ENCODE measurements at places on chromosomes 4 and X. TPM values are rescaled to one million over a fixed set of nuclear protein-coding genes. Genes with fewer than 3 reads are reported as not detected.
A peak's percentile ranks its signal among the peaks of the same experiment; 100 is the strongest.

DNA sequence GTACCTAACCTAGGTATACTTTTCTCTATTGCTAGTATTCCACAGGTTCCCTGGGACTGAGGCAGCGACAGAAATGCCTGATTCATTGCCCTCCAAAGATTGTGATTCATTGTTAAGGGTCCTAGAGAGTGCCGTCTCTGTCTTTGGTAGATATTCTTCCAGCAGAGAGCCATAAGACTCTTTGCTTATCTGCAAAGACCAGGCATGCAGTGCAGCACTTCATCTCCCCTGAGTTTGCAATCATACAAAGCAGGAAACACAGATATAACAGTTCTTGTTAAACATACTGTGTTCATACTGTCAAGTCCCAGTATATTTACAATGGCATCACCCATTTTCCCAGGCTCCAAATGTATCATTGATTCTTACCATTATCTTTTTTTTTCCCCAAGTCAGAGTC is 47.7 kb downstream of the KLF8 start:
- DNase-seq = no peak

DNA sequence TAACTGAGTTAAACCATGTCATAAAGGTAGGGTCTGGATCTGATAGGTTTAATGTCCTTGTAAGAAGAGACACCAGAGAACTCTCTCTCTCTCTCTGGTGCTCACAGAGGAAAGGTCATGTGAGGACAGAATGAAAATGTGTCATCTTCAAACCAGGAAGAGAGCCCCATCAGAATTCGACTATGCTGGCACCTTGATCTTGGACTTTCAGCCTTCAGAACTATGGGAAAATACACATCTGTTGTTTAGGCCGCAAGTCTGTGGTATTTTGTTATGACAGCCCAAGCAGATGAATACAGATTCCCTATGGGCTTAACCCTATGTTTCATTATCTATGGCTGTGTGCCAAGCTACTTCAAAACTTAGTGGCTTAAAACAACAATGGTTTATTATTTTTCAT is 105.5 kb upstream of the DDIT4L start:
- no peak for DNase-seq

DNA sequence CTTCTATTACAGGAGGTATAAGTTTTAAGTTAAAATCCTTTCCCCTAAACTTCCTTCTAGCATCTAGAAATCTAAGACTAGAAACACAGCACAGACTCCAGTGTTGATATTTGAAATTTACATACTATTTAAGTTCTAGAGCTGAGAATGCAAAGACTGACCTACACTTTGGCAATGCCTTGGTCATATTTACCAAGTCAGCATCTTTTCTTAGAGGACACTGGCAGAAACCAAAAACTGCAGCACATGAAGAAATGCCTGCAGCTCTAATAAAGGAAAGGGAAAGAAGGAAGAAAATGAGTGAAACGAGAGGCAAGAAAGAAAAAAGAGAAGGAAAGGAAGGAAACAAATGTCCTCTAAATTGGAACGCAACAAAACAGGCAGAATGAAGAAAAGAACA is 443.7 kb upstream of the RASGEF1B start:
- no peak for DNase-seq

GRCh38 chr4:113222471-113222870 is 173.0 kb downstream of the ANK2 start:
- no peak for DNase-seq

GRCh38 chrX:133359466-133359865 is 55.8 kb downstream of the GPC4 start:
- DNase-seq = no peak

DNA sequence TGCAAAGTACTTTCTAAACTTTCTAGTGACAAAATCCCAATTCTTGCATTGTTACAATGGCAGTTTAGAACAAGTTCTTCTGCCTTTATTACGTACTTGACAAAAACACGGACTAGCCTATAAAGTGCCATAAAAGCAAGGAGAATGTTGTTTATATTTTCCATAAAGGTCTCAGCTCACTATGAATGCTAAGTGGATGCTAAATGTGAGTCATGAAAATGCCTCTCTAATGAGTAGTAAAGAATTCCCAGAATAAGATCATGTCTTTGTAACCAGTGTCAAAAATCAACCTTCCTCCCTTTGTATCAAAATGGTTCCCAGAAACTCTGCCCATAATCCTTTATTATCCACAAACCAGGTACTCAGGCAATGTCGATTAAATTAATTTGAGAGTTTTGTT is 539.8 kb upstream of the SLIT2 start:
- DNase-seq = no peak

DNA sequence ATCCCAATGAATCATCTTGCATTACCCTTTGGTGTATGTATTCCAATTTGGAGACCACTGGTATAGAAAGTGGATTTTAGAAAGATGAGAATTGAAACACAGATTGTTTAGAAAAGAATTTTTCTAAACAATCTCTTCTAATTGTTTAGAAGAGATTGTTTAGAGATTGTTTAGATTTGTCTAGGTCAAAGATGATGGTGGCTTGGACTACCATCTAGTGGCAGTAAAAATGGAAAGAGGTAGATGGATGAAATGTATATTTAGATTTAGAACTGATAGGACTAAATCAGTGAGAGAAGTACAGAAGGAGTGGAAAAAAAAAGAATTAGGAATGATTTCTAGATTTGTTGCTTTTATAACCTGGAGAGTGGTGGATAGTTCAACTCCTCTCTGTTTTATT is 70.6 kb downstream of the ARSJ start:
- no peak for DNase-seq

GRCh38 chr4:61205066-61205465 is 4.9 kb downstream of the ADGRL3 start:
- no peak for DNase-seq

DNA sequence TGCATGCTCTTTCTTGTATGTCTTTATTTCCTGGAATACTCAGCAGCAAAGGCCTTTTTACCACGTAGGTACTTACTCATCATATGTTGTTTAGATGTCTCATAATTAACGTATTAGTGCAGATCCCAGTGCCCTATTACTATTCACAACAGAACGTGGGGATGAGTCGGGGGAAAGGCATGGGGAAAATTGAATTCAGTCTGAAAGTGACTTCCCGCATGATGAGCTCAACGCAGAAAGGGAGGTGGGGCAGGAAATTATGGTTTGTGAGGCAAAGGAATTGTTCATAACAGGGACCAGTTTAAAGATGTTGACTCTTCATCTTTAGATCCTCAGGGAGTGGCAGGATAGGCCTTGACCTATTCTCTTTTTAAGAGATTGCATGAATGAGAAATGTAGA is 2.0 kb upstream of the TMPRSS11D start:
- DNase-seq = no peak

DNA sequence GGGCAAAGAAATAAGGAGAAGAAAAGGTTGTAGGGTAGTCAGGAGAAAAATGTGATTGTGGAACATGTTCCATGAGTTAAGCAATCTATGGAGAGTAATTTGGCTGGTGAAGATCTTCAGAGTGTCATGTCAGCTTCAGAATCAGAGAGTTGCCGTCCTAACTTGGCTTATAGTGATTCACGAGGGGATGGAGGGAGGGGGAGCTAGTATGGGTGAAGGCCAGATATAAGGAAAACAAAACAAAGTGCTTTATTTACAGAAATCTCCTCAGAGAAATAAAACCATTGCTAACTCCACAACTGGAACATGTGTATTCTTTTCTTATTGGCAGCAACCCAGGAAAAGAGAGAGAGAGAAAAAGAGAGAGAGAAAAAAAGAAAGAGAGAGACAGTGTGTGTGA is 256.5 kb upstream of the NRK start:
- DNase-seq = no peak

GRCh38 chr4:153403726-153404125 is 59.2 kb downstream of the MND1 start:
- DNase-seq = no peak

GRCh38 chr4:188822698-188823097 is 683.5 kb downstream of the TRIML1 start:
- no peak for DNase-seq

DNA sequence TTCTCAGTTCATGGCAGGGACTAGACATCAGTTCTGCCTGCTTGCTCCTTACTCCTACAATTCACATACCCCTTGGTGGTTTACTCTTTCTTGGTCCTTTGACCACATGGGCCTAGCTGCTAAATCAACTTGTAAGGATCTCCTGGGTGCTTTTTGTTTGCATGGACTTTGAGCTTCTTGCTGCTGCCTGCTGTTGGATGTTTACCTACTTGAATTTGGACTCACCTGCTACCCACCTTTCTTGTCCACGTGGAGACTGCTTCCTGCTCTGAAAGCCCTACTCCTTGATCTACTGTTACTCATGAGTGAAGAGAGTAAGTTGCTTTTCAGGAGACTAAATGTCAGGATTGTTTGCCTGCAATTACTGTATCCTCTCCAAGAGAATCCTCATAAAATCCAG is 15.2 kb upstream of the ARHGAP24 start:
- no peak for DNase-seq

DNA sequence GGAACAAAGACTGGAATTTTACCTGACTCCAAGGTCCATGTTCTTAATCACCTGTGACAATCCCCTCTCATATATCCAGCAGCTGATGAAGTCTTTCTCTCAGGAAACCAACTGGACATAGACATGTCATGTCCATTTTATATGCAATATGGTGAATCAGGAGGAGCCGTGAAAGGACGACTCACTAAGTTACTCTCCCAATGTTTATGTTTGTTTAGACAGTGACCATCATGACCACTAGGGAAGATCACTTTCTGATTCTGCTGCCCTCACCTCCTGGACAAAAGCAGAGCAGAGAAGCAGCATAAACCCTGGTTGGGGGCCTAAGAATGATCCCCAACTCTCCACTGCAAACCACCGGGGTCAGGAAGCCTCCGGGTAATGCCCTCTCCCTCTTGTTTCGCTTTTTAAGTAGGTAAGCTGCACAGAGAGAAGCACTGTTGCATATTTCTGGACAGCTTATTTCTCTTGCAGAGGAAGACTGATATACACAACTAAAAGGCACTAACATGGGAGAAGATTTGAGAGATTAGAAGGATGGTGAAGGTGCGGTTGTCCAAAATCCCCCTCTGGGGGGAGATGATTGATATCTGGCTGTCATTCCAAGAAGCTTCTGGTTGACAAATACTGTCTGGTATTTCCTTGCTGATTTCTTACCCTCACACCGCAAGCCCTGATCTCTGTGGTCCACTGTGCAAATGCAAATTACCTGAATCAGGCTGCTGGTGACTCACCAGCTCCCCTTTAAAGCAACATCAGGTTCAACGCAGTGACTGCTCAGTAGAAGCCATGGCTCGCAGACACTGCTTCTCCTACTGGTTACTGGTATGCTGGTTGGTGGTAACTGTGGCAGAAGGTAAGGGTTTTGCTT is at the start of gene ODAPH:
Gene ODAPH, plus strand, starts transcription at position 773 of the 871 bp plus-strand sequence. Its CDS starts 17 bp downstream, at position 790.
- no peak for DNase-seq

- no peak for DNase-seq
Measured at GRCh38 chr4:94827481-94828110, 69.8 kb downstream of the BMPR1B start.

- DNase-seq = no peak
Measured at GRCh38 chrX:43188296-43188695, 410.3 kb upstream of the PPP1R2C start.

GRCh38 chrX:13750812-13751211 is 16.3 kb downstream of the OFD1 start:
- DNase-seq = no peak

DNA sequence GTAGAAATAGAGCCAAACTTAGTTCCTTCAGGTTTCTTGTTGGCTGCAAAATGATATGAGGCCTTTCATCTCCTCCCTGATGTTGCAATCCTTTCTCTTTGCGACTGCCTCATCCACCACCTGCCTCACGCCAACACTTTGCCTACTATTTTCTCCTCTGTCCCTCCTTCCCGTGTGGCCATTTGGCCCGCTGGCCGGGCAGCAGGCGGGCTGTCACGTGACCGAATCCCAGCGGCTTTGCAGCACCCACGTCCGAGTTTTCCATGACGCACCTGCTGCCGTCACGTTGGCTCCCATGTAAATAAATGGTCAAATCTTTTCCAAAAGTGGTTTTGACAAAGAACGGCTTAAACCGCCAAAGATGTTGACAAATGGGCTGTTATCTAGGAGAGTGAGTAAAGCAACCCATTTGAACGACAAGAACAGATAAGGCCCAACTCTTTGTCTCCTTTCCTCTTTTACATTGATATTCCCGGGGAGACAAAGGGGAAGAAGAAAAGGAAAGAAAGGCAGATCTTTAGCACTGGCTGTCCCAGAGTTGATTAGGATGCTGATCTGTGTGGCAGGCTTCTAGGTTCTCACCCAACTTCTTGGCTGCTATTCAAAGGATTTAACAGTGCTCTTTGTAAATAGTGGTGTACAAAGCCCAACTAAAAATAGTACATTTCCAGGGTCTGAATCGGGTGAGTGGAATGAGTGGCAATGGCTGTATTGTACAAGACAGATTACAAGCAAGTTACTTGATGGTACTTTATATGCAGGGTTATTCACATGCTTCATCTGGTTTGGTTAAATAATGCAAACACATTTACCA is 174.2 kb upstream of the JADE1 start:
- peak; percentile 53 for DNase-seq

GRCh38 chrX:94400488-94400887 is 726.5 kb downstream of the FAM133A start:
- DNase-seq = no peak

GRCh38 chr4:173498771-173499170 is 31.3 kb downstream of the HAND2 start:
- DNase-seq = no peak

GRCh38 chr4:88897180-88897579 is 159.8 kb downstream of the FAM13A start:
- no peak for DNase-seq

- DNase-seq = peak; percentile 15
Measured at GRCh38 chrX:106039920-106040319, 1.4 kb upstream of the SERPINA7 start.

DNA sequence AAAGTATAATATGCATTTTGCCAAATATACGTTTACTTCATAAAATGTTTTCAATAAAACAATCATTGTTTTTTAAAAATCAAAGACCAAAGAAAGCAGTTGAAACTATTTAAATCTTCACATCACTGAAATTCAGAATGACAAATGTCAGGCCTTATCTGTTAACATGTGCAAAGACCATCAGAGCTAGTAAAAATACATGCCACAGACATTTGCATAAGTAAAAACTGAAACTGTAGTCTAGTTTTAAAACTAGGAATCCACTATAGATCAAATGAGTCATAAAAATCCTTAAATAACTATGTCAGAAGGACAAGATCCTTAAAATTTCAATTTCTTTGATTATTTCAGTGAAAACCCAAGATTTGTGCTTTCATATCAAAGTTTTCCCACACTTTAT is 24.8 kb downstream of the KLHL15 start:
- no peak for DNase-seq

DNA sequence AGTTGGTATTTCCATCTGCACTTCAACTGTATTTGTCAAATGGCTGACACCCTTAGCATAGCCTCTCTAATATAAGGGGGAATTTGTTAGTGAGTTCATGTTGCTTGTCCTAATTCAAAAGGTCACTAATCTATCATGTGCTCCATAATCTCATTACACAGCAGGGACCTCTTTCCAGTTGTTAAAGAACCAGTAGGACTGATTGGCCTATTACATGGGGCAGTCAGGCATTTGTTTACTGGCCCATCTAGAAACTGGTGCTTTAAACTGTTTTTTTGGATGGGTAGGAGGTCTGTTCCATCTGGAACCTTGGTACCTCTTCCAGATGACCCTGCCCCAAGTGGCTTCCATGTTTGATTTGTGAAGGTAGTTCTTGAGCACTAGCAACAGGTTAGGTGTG is 11.4 kb downstream of the ANK2 start:
- no peak for DNase-seq

The CXorf65 gene
- total RNA-seq = 2.8 TPM

The ANXA3 gene
- 1.1 TPM for total RNA-seq

The MAP3K15 gene
- 2.5 TPM for total RNA-seq

The IL21 gene
- total RNA-seq = not detected

The ERAS gene
- total RNA-seq = 1.4 TPM

The SYN1 gene
- total RNA-seq = 2.8 TPM

The SORCS2 gene
- 2.9 TPM for total RNA-seq

The RADX gene
- 7.4 TPM for total RNA-seq

The CACNA1F gene
- 0.16 TPM for total RNA-seq

All from testis (tissue), 5 donors.